ENCODE measurements at places on chromosomes 4 and X. TPM values are rescaled to one million over a fixed set of nuclear protein-coding genes. Genes with fewer than 3 reads are reported as not detected.

- no peak for DNase-seq
These were observed 1752.7 kb downstream of the PCDH7 start for GRCh38 chr4:32472918-32473317.

GRCh38 chr4:174215057-174215456 lies 68.4 kb downstream of the FBXO8 start:
- no peak for DNase-seq

The NALF2 gene
- not detected for total RNA-seq

DNA sequence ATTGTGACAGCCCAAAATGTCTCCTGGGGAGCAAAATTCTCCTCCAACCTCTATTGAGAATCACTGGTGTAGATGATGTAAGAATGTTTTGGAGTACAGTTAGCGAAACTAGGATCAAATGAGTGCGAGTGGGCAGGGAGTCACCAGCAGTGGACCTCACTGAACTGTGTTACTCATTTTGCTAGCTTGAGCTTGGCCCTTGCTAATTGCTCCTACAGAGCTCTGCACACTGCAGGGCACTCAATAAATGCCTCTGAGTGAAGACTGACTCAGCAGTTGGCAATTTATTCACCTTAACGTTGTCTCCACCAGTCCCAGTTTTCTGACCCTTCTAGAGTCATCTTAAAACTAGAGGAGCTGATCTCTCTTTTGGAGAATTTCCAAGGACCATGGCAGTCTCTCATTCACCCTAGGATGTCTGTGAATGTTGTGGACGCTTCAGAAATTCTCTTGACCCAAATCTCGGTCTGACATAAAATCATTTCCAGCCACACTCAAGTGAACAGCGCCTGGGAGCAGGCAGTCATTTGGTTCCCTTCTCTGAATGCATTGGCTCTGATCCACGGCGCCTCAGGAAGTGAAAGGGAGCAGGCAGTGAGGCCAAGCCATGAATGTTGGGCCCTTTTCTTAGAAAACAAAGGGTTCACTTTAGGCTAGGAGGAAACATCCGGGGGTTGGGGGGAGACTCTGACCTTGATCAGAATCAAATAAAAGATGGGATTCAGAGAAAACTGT lies 148.1 kb downstream of the NWD2 start:
- DNase-seq, result peak; percentile 23

- DNase-seq, result no peak
These were observed 47.6 kb downstream of the SH3KBP1 start for GRCh38 chrX:19839770-19840254.

The HTN1 gene
- total RNA-seq, result not detected

GRCh38 chr4:150297861-150298474 lies 219.7 kb downstream of the DCLK2 start:
- DNase-seq, result peak; percentile 21

- no peak for DNase-seq
These were observed 64.1 kb downstream of the ALPK1 start for GRCh38 chr4:112361181-112361791.

The MAGEB17 gene
- 1.6 TPM for total RNA-seq

DNA sequence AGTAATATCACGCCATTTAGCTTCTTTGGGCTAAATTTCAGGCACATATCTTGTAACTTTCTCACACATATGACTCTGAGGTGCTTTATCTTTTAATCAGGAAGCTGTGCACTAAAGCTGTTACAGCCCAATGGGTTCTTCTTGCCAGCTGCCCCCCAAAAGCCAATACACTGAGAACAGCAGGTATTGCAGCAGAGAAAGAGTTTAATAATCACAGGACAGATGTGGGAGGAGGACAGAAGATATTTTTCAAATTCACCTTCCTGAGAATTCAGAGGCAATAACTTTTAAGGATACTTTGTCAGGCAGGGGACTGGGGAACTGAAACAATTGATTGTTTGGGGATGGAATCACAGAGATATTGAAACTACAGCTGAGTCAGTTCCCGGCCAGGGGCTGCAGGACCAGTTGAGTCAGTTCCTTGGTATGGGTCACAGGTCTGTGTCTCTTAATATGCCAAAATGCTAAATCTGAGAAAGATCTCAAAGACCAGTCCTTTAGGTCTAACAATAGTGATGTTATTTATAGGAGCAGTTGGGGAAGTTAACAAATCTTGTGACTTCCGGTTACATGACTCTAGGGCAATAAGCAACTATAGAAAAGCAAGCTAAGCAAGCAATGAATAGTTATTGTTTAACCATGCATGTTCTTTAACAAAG lies 28.1 kb downstream of the DDIT4L start:
- no peak for DNase-seq

DNA sequence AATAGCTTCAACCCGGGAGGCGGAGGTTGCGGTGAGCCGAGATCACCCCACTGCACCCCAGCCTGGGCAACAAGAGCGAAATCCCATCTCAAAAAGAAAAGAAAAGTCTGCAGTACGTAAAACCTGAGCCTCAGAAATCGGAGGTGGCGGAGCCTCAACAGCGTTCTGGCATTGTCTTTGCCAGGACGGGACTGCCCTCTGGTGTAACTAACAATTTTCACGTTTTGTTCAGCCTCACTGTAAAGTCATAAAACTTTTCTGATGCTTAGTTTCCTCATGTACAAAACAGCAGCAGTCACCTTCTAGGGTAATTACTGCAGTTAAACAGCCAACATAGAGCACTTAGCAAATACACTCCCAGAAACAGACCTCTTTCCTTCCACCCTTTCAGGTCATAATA lies 121.7 kb downstream of the RBM47 start:
- DNase-seq, result peak; percentile 71

DNA sequence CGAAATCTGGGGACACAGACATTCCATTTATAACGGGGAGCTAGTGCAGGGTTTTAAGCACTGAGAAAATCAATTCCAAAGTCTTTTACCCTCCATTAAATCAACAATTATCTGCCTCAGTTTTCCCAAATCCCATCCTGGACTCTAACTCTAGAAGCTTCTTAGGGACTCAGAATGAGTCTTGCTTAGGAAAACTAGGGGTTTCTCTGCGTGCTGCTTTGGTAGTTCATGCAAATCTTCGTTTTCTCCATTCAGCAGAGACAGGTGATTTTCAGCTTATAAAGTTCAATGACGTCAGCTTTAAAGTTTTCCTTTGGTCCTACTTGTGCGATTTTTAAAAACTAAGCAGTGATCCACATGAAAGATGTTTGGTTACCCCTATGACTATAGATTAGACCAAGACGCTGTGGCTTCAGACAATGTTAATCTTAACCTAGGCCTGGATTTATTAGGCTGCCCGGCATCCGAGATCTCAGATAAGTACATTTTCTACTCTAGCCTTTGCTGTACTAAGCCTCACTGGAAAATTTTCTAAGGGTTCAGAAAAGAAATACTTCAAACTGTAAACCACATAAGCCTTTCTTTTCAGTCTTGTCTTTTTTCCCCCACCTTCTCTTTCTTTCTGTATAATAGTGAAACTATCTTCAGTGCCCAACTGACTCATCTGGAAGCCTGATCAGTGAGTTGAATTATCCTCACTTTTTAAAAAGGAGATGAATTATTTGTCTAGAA lies 121.4 kb upstream of the GATB start:
- DNase-seq, result no peak

The WDFY3 gene
- 60.2 TPM for total RNA-seq

The SMR3B gene
- not detected for total RNA-seq

The CYBB gene
- 12.0 TPM for total RNA-seq

- no peak for DNase-seq
These were observed 124.7 kb upstream of the CPEB2 start for GRCh38 chr4:14877246-14878225.

The PDZD4 gene
- 4.9 TPM for total RNA-seq

DNA sequence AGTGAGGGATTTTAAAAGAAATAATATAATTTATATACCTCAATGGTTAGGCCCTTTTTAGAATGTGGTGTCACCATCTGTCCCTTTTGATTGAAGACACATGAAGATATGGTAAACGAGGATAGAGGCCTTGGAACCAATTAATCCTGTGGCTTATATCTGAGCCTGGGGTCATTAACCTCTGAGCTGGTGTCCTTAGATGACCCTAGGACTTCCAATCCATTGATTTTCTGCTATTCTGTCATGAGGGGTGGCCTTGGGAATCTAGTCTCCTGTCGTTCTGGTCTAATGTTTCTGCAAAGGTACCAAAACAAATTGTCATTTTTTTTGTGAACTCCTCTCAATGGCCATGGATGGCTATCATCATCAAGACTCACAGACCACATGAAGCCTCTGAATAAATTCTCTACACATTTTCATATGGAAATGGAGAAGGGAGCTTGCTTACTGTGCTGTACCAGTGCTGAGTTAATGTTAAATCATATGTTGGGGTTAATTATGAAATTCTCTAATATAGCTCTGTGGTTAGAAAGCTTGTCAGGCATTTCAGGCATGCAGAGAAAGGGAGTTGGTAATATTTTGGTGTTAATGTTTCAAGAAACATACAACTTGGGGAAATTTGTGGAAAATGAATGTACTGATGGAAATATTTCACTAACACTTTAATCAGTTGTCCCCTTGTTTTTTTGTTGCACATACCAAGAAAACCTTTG lies 204.2 kb upstream of the IL15 start:
- no peak for DNase-seq
